Right atrium auricular region (tissue), 2 donors: ENCODE measurements at places on chromosomes 12 and 14. TPM values are rescaled to one million over a fixed set of nuclear protein-coding genes. Genes with fewer than 3 reads are reported as not detected.

- DNase-seq, result no peak
- no peaks in the 10 kb centered on the region for H3K36me3 ChIP-seq
- H3K4me3 ChIP-seq, result no peak overlapping the region
- H3K27me3 ChIP-seq, result no peaks in the 10 kb centered on the region
- no peaks in the 10 kb centered on the region for H3K4me1 ChIP-seq
Measured at GRCh38 chr12:98883231-98883630, 238.1 kb downstream of the APAF1 start.

DNA sequence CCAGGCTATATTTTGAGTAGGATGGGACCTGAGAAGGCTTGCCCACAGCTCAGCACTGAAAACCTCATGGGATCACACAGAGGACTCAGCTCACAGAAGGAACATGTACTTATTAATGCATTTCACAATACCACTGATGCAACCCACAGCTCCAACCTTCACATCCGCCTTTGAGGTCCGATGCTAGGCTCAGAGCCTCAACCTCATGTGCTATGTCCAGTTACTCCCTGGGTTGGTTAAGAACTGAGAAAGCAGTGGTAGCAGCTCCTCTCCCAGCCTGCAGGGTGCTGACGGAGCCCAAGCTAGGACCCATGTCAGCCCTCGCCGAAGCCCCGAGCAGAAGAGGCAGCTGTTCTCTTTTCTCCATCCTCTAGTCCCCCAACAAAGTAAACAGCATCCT, 52.9 kb downstream of the SPTB start:
- H3K4me3 ChIP-seq, result no peak overlapping the region
- no peaks in the 10 kb centered on the region for H3K36me3 ChIP-seq
- no peak for DNase-seq
- H3K27me3 ChIP-seq, result no peaks in the 10 kb centered on the region
- H3K27ac ChIP-seq, result no peak overlapping the region
- peaks cover 52% of the 10 kb centered on the region for H3K4me1 ChIP-seq

DNA sequence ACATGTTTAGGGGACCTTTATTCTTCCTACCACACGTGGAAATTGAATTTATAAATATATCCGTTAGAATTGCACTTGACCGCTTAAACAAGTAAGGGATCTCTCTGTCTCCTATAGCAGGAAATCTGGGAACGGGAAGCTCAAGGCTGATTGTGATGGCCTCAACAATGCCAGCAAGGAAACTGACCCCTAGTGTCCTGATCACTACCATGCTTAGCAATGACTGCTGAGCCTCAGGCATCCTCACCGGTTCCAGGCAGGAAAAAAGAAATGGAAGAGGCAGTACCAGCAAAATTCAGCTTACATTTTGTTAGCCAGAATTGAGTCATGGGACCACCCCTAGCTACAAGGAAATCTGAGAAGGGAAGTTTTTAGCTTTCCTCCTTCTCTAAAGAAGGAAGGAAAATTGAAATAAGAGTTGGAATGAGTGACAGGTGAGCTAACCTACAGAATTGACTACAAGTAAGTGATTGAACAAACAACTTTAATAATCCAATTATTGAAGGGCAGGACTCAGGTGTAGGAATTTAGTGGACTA, 43.9 kb upstream of the AMN1 start:
- no peaks in the 10 kb centered on the region for H3K27me3 ChIP-seq
- DNase-seq, result no peak
- H3K4me1 ChIP-seq, result no peaks in the 10 kb centered on the region
- no peak overlapping the region for H3K27ac ChIP-seq

GRCh38 chr12:128408669-128409068, 141.7 kb downstream of the TMEM132C start:
- H3K4me3 ChIP-seq, result no peak overlapping the region
- no peaks in the 10 kb centered on the region for H3K36me3 ChIP-seq
- H3K27me3 ChIP-seq, result no peaks in the 10 kb centered on the region
- no peaks in the 10 kb centered on the region for H3K4me1 ChIP-seq
- H3K27ac ChIP-seq, result no peak overlapping the region

DNA sequence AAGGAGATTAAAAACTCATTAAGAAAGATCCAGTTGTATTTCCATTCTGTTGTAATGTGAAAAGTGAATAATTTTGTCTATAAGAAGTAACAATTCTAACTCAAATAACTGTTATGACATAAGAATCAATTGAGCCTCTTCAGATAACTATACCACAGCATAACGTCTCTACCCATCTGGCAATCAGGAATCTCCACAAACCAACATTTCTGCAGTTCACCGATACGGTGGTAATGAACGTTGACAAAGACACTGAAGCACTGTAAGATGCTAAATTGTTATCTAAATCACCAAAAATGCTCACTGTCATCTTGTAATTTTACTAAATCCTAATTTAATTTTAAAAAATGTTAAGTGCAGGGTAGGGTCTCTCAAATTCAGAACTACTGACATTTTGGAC, 130.9 kb upstream of the USP15 start:
- no peaks in the 10 kb centered on the region for H3K4me1 ChIP-seq
- H3K27ac ChIP-seq, result no peak overlapping the region

- H3K36me3 ChIP-seq, result no peaks in the 10 kb centered on the region
- H3K4me1 ChIP-seq, result no peaks in the 10 kb centered on the region
- no peak overlapping the region for H3K27ac ChIP-seq
- H3K4me3 ChIP-seq, result no peak overlapping the region
- H3K27me3 ChIP-seq, result no peaks in the 10 kb centered on the region
Measured at GRCh38 chr12:104012331-104012730, 37.7 kb downstream of the GLT8D2 start.

DNA sequence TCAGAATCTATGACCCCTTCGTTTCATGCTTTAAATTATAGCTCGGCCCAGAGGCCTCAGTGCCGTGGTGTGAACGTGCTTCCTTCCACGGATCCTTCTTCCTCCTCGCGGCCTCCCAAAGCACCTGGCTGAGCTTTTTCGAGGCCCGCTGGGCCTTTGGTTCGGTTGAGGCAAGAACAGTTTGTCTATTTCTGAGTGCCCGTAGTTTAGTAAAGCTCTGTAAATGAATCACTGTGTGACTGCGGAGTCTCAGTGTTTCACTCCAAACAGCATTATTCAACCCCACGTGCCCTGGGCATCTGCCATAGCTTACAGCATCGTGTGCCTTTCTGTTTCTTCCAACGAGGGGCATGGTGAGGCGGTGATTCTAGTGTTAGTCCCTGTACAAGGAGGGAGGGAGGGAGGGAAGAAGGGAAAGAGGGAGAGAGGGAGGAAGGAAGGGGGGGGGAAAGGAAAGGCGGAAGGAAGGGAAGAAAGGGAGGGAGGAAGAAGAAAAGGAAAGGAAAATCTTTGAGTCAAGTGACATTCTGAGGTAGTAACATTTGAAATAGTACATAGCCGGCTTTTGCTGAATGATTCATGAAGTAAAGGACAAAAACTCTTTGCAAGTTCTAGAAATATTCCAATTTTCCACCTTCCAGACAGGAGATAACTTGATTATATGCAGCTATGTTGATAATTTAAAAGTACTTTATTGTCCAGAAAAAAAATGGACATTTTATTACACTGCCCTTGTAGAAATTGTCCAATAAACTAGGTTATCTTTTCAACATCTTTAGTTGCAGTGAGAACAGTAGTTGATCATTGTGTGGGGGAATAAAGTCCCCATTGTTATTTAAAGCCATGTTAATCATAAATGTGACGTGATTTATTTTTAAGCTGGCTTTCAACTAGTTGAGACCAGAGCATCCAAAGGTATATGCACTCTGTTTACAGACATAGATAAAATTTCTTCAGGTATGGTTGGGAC, 1.2 kb upstream of the TRIM9 start:
- peak overlapping the region; percentile 65 for H3K4me3 ChIP-seq
- no peaks in the 10 kb centered on the region for H3K36me3 ChIP-seq

CD4 gene
- 3.2 TPM for total RNA-seq

FBRSL1 gene
- 20.4 TPM for total RNA-seq

BCL2L14 gene
- not detected for total RNA-seq

TAS2R8 gene
- not detected for total RNA-seq

GZMB gene
- not detected for total RNA-seq
